ENCODE measurements at places on chromosomes 16 and 17.
A peak's percentile ranks its signal among the peaks of the same experiment; 100 is the strongest.

- no peak overlapping the region for H3K4me3 ChIP-seq
- H3K27ac ChIP-seq: no peak overlapping the region
- H3K27me3 ChIP-seq: no peaks in the 10 kb centered on the region
- no peaks in the 10 kb centered on the region for H3K4me1 ChIP-seq
These were observed 25.8 kb downstream of the ABR start for GRCh38 chr17:1153795-1154546.

DNA sequence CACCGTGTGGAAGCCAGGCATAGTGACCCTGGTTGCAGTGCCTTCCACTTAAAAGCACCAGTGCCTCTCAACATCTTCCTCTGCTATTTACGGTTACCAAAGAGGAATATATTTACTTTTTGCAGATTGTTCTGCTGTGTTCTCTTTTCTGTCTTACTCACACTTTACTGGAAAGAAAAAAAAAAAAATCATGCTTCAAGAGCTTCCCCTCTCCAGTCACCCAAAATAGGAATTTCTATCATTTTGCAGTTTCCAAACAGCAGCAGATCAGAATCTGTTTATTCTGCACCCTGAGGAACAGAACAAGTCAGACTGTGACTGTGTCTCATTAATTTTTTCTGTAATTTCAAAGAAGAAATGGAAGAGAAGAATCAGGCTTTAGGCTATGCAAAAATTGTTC is 96.1 kb downstream of the KCNJ2 start:
- DNase-seq: no peak
- no peak overlapping the region for H3K27ac ChIP-seq
- no peaks in the 10 kb centered on the region for H3K36me3 ChIP-seq
- no peak overlapping the region for H3K4me3 ChIP-seq
- H3K27me3 ChIP-seq: no peaks in the 10 kb centered on the region
- no peaks in the 10 kb centered on the region for H3K4me1 ChIP-seq

DNA sequence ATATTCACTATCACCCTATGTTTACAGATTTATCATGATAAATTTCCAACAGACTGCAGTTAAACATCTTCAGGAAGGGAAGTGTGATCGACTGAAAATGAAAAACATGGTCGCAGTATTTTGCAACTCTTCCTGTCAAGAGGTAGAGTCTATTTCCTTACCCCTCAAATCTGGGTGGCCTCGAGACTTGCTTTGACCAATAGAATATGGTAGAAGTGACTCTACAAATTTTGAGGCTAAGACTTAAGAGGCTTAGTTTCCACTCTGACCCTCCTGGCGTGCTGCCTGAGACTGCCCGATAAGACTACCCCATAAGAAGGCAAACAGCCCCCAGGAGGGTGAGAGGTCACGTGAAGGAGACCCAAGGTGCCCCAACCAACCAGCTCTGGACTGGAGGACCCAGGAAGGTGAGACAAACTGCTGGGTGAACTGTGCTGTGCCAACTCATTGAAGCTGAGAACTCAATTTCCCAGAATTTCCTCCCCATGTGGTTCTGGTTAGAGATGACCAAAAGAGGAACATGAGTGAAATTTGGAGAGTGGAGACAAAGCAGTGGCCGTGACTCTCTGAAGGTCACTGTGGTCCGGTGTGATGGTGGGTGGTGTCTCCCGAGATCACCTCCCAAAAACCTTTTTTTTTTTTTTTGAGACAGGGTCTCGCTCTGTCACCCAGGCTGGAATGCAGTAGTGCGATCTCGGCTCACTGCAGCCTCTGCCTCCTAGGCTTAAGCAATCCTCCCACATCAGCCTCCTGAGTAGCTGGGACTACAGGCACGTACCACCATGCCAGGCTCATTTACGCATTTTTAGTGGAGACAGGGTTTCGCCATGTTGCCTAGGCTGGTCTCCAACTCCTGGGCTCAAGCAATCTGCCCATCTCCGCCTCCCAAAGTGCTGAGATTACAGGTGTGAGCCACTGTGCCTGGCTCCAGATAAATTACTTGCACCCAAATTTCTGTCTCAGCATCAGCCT is 38.2 kb upstream of the LITAF start:
- DNase-seq: no peak
- H3K27me3 ChIP-seq: no peaks in the 10 kb centered on the region
- peaks cover 68% of the 10 kb centered on the region for H3K4me1 ChIP-seq
- H3K4me3 ChIP-seq: no peak overlapping the region
- H3K27ac ChIP-seq: peak overlapping the region; percentile 11

GRCh38 chr17:46847204-46848191 is 3.9 kb upstream of the WNT9B start:
- H3K27me3 ChIP-seq: peaks cover 9% of the 10 kb centered on the region
- no peak overlapping the region for H3K4me3 ChIP-seq
- H3K4me1 ChIP-seq: no peaks in the 10 kb centered on the region
- H3K27ac ChIP-seq: no peak overlapping the region
- DNase-seq: no peak
- H3K36me3 ChIP-seq: no peaks in the 10 kb centered on the region

GRCh38 chr17:49015924-49016774 is 19.0 kb downstream of the IGF2BP1 start:
- no peak for DNase-seq
- no peaks in the 10 kb centered on the region for H3K27me3 ChIP-seq
- no peaks in the 10 kb centered on the region for H3K4me1 ChIP-seq
- no peaks in the 10 kb centered on the region for H3K36me3 ChIP-seq
- no peak overlapping the region for H3K4me3 ChIP-seq
- no peak overlapping the region for H3K27ac ChIP-seq

GRCh38 chr16:30063893-30064728 is 1.4 kb upstream of the ALDOA start:
- DNase-seq: peak; percentile 72
- peak overlapping the region; percentile 94 for H3K4me3 ChIP-seq
- peaks cover 35% of the 10 kb centered on the region for H3K36me3 ChIP-seq
- H3K27ac ChIP-seq: peak overlapping the region; percentile 83
- peaks cover 30% of the 10 kb centered on the region for H3K4me1 ChIP-seq

DNA sequence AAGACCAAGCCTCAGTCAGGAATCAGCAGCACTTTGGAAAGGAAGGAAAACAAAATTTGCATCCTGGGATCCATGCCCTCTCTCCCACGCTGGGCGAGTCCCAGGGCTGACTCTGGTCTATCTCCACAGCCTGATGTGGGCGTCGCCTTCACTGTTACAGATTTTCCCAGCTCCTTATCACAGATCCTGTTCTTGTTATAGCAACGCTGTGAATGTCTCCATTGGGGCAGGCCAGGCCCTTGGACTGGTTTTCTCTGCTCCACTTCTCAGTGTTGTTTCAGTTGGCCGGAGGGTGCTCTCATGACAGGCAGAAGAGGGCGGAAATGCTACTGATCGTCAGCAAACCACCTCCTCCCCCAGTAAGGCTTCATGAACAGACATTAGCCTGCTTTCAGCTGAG is 127.9 kb upstream of the CDH11 start:
- H3K4me1 ChIP-seq: no peaks in the 10 kb centered on the region
- no peak overlapping the region for H3K27ac ChIP-seq
- no peak for DNase-seq
- no peaks in the 10 kb centered on the region for H3K27me3 ChIP-seq

GRCh38 chr17:78441271-78441971 is 63.0 kb downstream of the PGS1 start:
- H3K27ac ChIP-seq: no peak overlapping the region
- no peak for DNase-seq
- no peak overlapping the region for H3K4me3 ChIP-seq
- no peaks in the 10 kb centered on the region for H3K4me1 ChIP-seq

DNA sequence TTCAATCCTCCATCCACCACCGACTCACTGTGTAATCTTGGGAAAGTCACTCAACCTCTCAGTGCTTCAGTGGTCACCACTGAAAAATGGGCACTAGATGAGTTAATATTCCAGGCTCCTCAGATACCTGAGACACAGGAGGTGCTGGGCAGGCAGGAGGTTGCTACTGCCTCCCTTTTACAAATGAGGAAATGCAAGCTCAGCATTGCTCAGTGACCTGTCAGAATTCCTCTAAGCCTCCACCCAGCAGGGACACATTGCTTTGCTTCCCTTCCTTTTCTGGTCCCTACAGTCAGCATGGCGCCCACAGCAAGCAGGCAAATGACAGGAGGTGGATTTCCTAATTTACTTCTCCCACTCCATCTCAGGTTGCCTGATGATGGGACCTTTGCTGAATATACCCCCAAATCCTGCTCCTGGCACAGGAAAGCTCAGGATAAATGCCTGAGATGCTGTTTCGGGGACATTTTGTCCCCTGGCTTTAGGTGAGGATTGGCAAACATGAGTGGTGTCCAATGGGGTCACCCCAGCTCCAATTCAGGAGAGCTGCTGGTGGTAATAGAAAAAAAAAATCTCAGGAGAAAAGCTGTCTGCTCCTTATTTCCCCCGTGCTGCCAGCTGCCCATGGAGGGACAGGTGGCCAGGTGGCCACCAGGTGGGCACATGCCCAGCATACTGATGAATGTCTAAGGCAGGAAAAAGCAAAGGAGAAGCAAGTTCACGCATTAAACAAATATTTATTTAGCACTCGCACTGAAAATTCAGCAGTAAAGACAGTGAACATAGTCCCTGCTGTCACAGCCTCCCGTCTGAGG is 5.0 kb upstream of the KRT13 start:
- H3K36me3 ChIP-seq: no peaks in the 10 kb centered on the region
- H3K4me3 ChIP-seq: no peak overlapping the region
- no peaks in the 10 kb centered on the region for H3K27me3 ChIP-seq
- H3K4me1 ChIP-seq: no peaks in the 10 kb centered on the region

- no peak for DNase-seq
- H3K4me3 ChIP-seq: no peak overlapping the region
- no peak overlapping the region for H3K27ac ChIP-seq
These were observed 2.7 kb downstream of the TXNDC17 start for GRCh38 chr17:6643451-6644125.

GRCh38 chr16:48539485-48540221 is 70.3 kb downstream of the N4BP1 start:
- no peak overlapping the region for H3K27ac ChIP-seq
- no peak for DNase-seq
- H3K4me3 ChIP-seq: no peak overlapping the region
- peaks cover 7% of the 10 kb centered on the region for H3K36me3 ChIP-seq
- H3K27me3 ChIP-seq: no peaks in the 10 kb centered on the region
- H3K4me1 ChIP-seq: peaks cover 2% of the 10 kb centered on the region

DNA sequence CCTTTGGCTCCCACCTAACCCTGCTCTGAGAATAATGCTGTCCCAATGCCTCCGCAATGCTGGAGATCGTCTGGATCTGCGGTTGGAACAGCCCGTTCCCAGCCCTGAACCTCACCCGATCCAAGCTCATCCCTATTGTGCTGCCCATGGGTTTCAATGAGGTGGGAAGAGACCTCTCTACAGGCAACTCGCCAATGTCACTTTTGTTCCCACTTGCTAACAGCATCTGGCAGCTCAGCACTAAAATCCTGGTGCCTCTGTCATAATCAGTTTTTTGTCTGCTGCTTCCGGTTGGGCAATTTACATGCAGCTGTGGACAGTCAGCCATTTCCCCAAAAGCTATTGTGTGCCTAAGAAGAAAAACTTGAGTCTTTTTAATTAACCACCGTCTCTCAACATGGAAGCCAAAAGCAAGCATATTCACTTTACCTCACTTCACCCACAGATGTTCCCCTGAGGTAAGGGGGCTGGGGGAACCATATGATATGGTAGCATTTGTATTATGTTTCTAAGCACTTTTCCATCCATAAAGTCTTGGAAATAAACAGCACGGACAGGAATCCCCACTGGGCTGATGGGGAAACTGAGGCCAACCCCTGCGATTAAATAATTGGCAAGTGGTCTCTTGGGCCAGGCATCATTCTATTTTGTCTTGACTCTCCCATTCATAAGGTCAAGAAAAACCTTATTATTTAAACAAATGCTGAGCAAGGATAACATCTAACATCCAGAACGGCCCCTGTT is 159.2 kb upstream of the CDH5 start:
- H3K27ac ChIP-seq: no peak overlapping the region
- H3K36me3 ChIP-seq: no peaks in the 10 kb centered on the region
- DNase-seq: no peak
- H3K27me3 ChIP-seq: no peaks in the 10 kb centered on the region
- H3K4me1 ChIP-seq: no peaks in the 10 kb centered on the region
- H3K4me3 ChIP-seq: no peak overlapping the region

GRCh38 chr16:64455275-64455674 is 666.6 kb downstream of the CDH11 start:
- no peaks in the 10 kb centered on the region for H3K27me3 ChIP-seq
- H3K4me3 ChIP-seq: no peak overlapping the region
- no peak for DNase-seq
- H3K36me3 ChIP-seq: no peaks in the 10 kb centered on the region
- H3K4me1 ChIP-seq: no peaks in the 10 kb centered on the region
- no peak overlapping the region for H3K27ac ChIP-seq

GRCh38 chr16:68396481-68396880 is 51.8 kb downstream of the SMPD3 start:
- H3K4me3 ChIP-seq: no peak overlapping the region
- H3K27me3 ChIP-seq: no peaks in the 10 kb centered on the region
- no peaks in the 10 kb centered on the region for H3K36me3 ChIP-seq
- peaks cover 11% of the 10 kb centered on the region for H3K4me1 ChIP-seq
- H3K27ac ChIP-seq: no peak overlapping the region

DNA sequence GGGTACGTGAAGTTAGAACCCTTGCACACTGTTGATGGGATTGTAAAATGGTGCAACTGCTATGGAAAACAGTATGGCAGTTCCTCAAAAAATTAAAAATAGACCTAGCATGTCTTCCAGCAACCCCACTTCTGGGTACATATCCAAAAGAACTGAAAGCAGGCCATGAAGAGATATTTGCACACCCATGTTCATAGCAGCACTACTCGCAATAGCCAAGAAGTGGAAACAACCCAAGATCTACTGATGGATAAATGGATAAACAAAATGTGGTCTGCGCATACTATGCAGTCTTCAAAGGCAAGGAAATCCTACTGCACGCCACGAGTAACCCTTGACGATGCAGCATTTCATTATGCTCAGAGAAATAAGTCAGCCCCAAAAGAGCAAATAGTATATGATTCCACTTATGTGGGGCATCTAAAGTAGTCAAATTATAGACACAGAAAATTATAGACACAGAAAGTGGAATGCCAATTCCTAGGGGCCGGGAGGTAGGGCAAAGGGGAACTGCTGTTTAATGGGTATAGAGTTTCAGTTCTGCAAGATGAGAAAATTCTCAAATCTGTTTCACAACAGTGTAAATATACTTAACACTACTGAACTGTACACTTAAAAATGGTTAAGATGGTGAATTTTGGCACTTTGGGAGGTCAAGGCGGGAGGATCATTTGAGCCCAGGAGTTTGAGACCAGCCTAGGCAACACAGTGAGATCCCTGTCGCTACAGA is 17.2 kb downstream of the CORO7 start:
- no peak for DNase-seq
- peaks cover 15% of the 10 kb centered on the region for H3K36me3 ChIP-seq
- H3K27me3 ChIP-seq: no peaks in the 10 kb centered on the region
- H3K27ac ChIP-seq: no peak overlapping the region

DNA sequence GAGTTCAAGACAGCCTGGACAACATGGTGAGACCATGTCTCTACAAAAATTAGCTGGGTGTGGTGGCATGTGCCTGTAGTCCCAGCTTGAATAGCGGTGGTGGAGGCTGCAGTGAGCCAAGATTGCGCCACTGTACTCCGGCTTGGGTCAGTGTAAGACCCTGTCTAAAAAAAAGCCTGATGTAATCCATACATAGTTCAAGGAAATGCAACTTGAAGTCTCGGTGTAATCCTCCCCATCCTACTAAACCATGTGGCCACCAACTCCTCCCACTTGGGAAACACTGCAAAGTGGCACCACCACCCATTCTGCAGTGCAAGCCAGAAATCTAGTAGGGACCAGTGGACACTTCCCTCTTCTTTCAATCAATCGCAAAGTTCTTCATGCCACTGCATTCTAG is 5.4 kb upstream of the KPNB1 start:
- H3K4me1 ChIP-seq: peaks cover 9% of the 10 kb centered on the region
- no peak overlapping the region for H3K27ac ChIP-seq
- no peaks in the 10 kb centered on the region for H3K27me3 ChIP-seq
- no peak for DNase-seq

GRCh38 chr16:62638964-62639870 is 603.0 kb upstream of the CDH8 start:
- no peak overlapping the region for H3K27ac ChIP-seq
- no peak overlapping the region for H3K4me3 ChIP-seq
- DNase-seq: no peak
- H3K4me1 ChIP-seq: no peaks in the 10 kb centered on the region
